ENCODE measurements at places on chromosomes 2 and 18. TPM values are rescaled to one million over a fixed set of nuclear protein-coding genes. Genes with fewer than 3 reads are reported as not detected.

Gene RAD51AP2
- total RNA-seq, result 0.55 TPM

GRCh38 chr2:178194600-178195389 lies 483 bp downstream of the OSBPL6 start:
- DNase-seq, result peak; percentile 71

- no peak for DNase-seq
Measured at GRCh38 chr2:58030771-58031170, 15.8 kb upstream of the VRK2 start.

DNA sequence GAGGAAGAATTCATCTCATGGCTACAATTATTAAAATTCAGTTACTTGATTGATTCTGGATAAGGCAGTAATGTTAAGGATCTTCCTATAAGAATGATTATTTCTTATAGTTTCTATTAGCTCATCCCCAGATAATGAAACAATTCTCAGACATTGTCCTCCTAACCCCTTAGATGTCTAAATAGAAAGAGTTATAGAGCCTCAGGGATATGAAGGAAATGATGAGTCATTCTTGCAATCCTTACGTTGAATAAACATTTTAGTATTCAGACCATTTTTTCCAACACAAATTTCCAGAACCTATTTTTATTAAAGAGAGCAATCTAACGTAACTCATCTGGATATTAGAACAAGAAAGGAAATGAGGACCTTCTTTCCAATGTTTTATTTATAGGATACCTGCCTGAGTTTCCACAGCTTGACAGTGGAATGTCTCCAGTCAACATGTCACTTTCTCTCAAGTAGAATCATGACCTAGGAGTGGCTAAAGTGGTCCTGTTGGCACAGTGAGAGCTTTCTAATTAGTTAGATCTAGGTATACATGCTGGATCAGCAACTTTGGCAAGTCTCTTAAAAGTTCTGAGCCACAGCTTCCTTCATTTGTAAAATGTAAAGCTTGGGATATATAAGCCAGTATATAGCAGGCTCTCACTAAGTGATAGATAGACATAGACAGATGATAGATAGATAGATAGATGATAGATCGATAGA lies 88.0 kb upstream of the RAB27B start:
- peak; percentile 26 for DNase-seq

DNA sequence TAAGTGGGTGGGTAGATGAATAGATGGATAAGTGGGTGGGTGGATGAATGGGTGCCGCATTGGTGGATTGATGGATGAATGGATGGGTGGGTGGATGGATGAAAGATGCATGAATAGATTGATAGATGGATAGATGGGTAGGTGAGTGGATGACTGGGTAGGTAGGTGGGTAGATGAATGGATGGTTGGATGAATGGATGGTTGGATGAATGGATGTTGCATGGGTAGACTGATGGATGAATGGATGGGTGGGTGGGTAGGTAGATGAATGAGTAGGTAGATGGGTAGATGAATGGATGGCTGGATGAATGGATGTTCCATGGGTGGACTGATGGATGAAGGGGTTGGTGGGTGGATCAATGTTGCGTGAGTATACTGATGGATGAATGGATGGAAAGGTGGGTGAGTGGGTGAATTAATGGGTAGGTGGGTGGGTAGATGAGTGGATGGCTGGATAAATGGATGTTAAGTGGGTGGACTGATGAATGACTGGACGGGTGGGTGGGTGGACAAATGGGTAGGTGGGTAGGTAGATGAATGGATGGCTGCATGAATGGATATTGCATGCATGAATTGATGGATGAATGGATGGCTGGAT lies 30.5 kb downstream of the ANKMY1 start:
- DNase-seq, result no peak

GRCh38 chr18:22609642-22610041 lies 191.9 kb upstream of the CTAGE1 start:
- DNase-seq, result peak; percentile 66

GRCh38 chr2:230773039-230773773 lies 60.6 kb downstream of the CAB39 start:
- DNase-seq, result no peak

DNA sequence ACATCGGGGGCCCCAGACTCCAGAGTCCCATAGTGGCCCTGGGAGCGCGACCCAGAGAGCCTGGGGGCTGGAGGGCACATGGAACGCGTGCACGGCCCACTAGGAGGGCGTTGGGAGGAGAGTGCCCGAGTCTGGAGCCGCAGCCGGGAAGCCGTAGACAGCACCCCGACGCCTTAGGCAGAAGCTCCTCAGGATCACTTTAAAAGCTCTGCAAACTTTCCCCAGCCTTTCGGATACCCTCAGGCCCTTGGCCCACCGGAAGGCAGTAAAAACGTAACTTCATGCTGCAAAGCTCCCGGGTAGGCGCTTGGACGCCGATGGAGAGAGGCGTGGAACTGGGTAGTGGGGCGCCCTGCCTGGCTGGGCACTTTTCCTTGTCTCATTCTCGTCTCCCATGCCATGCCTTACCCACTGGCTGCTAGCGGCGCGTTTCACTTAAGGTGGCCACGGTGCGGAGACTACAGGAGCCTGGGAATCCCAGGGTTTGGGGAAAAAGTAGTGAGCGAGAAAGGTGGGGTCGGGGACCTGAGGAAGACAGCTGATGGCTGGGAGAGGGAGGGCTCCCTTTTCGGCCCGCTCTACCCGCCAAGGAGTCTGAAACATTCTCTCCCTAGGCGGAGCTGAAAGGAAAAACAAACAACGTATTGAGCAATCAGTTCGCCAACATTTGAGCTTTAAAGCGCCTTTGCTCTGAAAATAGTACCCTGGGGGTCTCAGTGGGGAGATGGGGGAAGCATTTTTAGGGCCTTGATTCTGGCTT lies 141.8 kb downstream of the MEIS1 start:
- peak; percentile 79 for DNase-seq

- peak; percentile 34 for DNase-seq
Measured at GRCh38 chr2:127228102-127228501, 8.0 kb upstream of the CYP27C1 start.

DNA sequence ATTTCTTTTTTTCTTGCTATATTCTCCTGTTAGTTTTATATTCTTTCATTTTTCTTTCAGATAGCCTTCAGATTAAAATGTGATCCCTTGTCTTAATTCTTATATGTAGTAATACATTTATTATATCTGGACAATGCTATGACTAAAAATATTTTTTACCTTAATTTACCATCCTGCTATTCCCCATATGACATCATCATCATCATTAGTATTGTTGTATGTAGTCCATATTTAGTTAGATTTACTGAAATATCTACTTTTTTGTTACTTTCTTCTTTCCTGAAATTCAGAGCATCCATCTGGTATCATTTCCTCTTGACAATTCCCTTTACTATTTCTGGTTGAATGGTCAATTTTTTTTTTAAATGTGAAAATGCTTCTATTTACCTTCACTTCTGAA lies 951.6 kb upstream of the POU3F3 start:
- no peak for DNase-seq
